Activated CD4-positive, alpha-beta memory T cell treated with anti-CD3 and anti-CD28 coated beads for 36 hours (primary cell): ENCODE measurements at places on chromosomes 13 and 19. TPM values are rescaled to one million over a fixed set of nuclear protein-coding genes. Genes with fewer than 3 reads are reported as not detected.
A peak's percentile ranks its signal among the peaks of the same experiment; 100 is the strongest.

- DNase-seq: no peak
These were observed 116.7 kb downstream of the FREM2 start for GRCh38 chr13:38803531-38803930.

CCDC70 gene
- total RNA-seq: not detected

SIGLEC9 gene
- total RNA-seq: 1.3 TPM

F10 gene
- total RNA-seq: not detected

DNA sequence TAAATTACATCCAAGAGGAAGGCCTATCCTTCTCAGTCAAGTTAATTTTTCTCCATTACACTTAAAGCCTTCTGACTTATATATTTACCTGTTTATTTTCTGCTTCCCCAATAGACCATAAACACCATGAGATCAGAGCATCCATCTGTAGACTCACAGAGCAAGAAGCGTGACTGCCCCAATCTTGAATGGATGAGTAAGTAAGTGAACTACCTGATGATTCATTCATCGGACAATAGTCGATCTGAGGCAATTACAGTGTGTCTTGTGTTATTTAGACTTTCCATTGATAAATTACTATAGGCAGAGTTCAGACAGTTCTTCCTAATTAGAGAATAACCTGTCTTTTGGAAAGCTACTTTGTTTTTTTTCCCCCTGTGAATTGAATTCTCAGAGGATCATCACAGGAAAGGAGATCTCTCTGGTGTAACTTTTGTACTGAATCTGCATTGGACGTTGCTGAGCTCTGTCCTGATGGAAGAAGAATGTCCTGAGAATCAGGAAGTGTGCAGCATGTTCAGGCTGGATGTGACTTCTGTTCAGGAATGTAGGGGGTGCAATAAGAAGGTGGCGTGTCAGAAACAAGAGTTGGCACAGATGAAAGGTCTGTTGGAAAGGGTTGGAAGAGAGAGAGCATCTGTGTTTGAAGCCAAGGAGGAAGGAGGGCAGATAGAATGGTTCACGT is 367.0 kb downstream of the NALCN start:
- DNase-seq: no peak

DNA sequence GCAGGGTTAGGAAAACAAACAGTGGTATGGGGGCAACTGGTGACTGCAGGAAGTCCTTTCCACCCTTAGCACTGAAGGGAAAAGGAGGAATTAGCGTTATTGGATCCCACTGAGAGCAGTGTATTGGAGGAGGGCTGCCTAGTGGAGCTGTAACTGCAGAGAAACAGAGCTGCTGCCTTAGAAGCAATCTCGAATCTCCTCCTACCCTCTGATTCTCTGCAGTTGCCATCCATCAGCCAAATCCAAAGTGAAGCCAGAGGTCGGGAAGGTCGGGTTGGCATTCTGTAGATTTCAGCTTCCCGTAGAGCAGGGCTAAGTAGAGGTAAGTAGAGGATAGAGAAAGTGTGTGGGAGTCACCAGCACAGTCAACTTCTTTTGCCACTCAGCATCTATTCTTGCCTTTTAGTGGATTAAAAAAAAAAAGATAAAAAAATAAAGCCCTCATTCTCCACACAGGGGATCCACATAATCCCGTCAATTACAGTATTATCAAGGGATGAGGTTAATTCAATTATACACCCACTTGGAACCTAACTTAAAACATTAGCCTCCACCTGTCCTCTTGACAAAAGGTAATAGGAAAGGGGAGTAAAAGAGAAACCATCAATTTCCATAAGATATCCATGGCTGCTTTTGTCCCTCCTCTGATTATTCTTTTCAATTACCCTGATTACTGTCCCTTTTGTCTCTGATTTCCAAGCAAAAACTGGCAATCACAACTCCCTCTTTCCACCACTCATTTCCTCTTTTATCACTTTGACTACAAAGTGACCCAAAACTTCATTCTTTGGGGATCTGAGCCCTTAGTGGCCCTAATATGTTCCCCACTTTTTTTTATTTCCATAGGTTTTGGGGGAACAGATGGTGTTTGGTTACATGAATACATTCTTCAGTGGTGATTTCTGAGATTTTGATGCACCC is 234.7 kb downstream of the RBM26 start:
- no peak for DNase-seq

- DNase-seq: no peak
These were observed 19.8 kb upstream of the TMEM160 start for GRCh38 chr19:47068246-47068645.

DNA sequence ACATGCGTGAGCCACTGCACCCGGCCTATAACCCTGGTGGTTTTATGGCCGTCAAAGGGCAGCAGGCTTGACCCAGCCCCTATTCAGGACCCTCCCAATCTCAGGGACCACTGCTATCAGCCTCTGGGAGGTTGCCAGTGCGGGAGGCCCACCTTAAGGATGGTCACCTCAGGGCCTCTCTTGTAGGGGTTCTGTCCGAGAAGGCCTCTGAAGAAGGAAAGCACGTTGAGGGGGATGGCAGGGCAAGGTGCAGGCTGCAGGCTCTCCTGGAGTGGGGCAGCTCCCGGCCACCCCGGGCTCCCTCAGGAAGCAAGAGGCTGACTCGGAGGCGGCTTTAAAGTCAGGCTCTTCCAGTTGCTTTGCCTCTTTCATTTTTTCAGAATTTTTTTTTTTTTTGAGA is 6.0 kb upstream of the GRTP1 start:
- no peak for DNase-seq

ZNF534 gene
- not detected for total RNA-seq

CYP4F8 gene
- total RNA-seq: not detected

SPIB gene
- total RNA-seq: 0.45 TPM

- no peak for DNase-seq
These were observed 547.0 kb upstream of the SLITRK5 start for GRCh38 chr13:87123987-87124784.

GRCh38 chr13:90502153-90502552 is 845.3 kb upstream of the MIR17HG start:
- DNase-seq: no peak

GRCh38 chr19:52936151-52936953 is 13.1 kb upstream of the ZNF888 start:
- no peak for DNase-seq

GRCh38 chr13:20424949-20425348 is 100.7 kb downstream of the CRYL1 start:
- DNase-seq: no peak

MEF2B gene
- 4.3 TPM for total RNA-seq

DNA sequence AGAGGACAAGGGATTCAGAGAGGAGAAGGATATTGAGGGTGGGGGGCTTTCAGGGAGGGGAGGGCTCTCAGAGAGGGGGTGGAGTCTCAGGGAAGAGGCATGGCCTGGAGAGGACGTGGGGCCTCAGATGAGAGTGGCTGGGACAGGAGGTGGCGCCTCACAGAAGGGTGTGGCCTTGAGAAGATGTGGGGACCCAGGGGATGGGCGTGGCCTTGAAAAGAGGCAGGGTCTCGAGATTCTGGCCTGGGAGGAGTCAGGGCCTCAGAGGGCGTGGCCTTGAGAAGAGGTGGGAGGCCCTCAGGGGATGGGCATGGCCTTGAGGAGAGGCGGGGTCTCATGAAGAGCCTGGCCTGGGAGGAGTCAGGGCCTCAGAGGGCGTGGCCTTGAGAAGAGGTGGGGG is 23.7 kb upstream of the TNFSF14 start:
- no peak for DNase-seq

DNA sequence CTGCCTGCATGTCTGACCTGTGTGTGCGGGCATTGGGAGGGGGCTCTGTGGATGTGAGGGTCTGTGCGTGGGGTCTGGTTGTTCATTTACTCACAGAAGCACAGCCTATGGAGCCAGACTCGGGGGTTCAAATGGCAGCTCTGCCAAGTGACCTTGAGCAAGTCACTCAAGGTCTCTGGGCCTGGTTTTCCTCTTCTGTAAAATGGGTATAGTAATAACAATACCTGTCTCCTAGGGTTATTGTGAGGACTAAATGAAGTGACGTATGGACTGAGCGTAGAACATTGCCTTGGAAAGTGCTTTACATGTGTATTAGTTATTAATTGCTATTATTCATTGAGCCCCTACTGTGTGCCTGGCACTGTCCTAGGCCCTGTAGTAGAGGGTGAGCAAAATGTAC is 24.4 kb downstream of the CKM start:
- no peak for DNase-seq

CERS1 gene
- not detected for total RNA-seq

GRCh38 chr19:18894254-18895037 is 1.5 kb downstream of the CERS1 start:
- no peak for DNase-seq

DNA sequence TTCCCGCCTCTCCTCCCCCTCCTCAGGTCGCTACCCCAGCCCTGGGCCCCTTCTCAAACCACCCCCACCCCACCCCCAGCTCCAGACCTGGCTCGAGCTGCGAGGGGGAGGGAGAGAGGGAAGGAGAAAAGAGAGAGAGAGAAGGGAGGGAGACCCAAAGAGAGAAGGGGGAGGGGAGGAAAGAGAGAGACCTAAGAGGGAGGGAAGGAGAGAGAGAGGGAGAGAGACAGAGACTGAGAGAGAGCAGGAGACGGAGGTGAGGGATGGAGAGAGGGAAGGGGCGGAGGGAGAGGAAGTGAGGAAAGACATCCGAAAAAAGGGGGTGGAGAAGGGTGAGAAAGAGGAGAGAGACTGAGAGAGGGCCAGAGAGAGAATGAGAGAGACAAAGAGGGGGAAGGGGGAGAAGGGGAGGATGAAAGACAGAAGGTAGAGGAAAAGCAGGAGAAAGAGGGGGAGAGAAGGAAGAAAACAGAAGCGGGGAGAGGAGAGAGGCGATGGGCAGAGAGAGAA is 2.0 kb upstream of the SPACA6 start:
- no peak for DNase-seq

ATP4A gene
- total RNA-seq: not detected

DNA sequence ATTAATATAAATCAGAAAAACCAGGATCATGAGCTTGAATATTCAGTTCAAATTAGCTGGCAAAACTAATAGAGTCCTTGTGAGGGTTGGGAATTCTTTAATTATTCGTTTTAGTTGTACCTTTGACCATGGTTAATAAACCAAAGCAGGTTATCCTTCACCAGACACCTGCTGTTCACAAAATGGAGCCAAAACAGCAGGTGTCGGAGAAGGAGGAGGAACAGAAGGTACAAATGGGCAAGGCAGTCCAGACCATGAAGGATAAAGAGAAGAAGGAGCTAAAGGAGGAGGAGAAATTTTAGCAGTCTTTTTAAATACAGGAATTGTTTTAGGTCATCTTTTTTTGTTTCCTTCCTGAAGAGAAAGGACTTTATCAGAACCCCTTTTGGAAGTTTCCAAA is 106.1 kb downstream of the NHLRC3 start:
- no peak for DNase-seq

DNA sequence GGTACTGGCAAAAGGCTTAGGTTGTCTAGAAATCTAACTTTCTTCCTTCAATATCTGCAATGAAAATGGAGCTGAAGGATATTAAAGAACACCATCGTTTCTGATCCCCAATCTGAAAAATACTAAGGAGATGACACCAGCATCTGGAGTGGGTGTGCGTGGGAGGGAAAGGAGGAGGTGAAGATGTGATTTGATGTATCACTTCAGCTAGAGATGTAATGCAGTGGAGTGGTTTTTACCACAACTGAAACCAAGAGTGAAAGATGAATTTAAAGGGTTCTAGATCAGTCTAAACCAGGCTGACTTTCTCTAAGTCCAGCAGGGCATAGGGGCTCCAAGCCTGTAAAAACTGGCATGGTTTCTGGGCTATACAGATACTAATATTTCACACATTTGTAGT is 148.4 kb downstream of the AKAP11 start:
- peak; percentile 81 for DNase-seq

GRCh38 chr13:24910502-24911132 is 146.6 kb downstream of the RNF17 start:
- DNase-seq: no peak

DNA sequence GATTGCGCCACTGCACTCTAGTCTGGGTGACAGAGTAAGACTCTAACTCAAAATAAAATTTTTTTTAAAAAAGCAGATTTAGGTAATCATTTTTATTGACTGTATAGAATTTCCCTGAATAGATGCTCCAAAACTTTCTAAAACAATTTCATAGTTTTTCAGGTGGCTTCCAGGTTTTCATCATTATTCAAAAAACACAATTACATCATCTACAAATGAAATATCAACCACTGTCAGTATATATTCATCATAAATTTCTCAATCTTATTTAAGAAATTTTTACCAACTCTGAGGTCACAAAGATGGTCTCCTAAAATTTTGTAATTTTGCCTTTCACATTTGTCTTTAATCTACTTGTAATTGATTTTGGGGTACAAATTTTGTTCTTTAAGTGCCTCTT is 48.1 kb downstream of the ZC3H13 start:
- no peak for DNase-seq

SIGLEC12 gene
- 0.24 TPM for total RNA-seq

CCNA1 gene
- total RNA-seq: 0.62 TPM

ZNF471 gene
- total RNA-seq: 0.24 TPM

POSTN gene
- total RNA-seq: not detected

DNA sequence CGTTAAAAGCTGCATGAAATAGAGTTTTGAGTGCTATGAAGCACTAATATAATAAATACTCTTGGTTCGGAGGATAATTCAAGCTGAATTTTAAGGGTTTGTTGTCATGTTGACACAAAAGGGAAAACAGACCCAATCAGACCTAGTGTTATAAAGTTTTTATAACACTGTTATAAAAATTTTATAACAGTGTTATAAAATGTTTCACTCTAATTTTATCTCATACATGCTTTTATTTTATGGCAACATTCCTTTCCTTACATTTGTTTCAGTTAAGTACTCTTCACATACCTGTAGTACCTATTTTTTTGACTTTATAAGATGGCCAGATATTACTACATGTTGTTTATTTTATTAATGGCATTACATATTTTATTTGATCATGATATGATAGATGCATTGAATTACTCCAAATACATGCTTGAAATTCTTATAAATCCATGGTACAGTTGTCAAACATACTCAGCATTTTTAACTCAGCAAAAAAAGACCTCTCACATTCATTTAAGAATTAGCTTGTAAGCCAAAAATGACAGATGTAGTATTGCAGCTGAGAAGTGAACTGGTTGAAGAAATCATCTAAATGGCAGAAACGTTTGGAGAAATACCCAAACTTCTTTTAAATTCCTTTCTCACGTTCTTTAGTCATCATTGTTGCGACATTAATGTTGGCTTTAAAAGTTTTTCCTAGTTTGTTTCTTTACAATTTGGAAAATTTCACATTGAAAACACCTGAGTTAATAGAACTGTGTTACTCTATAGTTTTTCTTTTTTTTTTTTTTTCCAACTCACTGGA is 104.5 kb downstream of the PIBF1 start:
- no peak for DNase-seq

C19orf33 gene
- not detected for total RNA-seq

MEIOSIN gene
- total RNA-seq: not detected

GRCh38 chr19:12527034-12527836 is 24.0 kb downstream of the ZNF564 start:
- DNase-seq: no peak

DNA sequence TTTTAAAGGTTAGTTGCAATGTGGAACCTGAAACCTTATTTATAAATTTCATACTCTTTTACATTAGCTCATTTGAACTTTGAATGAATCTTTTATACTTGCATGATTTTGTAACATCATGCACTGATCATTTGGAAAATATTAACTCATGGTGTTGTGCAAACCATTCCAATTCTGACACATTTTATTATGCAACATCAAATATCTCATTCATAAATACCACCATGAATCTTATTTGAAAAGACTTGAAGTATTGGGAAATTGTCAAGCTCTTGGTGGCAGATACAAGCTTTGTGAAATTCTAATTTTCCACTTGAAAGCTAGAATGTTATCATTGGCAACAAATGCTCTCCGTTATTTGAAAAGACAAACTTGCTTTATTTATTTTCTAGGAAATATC is 379.9 kb upstream of the PCDH20 start:
- no peak for DNase-seq

- no peak for DNase-seq
These were observed 73.5 kb downstream of the CAB39L start for GRCh38 chr13:49370371-49370770.
